ENCODE measurements at places on chromosomes 11 and 22. TPM values are rescaled to one million over a fixed set of nuclear protein-coding genes. Genes with fewer than 3 reads are reported as not detected.

DNA sequence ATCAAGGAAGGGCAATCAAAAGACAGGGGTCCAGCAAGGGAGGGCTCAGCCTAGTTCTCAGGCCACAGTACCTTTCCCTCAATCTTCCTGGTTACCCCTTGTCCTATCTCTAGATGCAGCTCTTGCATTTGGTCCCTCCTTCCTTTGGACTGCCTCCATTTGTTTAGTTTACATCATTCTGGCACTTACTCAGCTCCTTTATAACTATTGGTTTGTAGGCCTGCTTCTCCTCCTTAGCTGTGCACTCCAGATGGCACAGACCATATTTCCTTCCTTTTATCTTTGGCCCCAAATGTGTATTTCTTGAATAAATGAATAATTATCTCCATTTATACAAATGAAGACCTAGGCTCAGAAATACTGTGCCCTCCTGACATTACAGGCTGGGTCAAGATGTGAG, 92.3 kb upstream of the AMOTL1 start:
- no peak for DNase-seq

- DNase-seq = no peak
Measured at GRCh38 chr11:10619131-10619680, 50.7 kb upstream of the LYVE1 start.

- peak; percentile 71 for DNase-seq
Measured at GRCh38 chr11:78170874-78171549, 17.4 kb downstream of the KCTD21 start.

GRCh38 chr11:75428281-75428724, 4.7 kb downstream of the KLHL35 start:
- DNase-seq = peak; percentile 85

DNA sequence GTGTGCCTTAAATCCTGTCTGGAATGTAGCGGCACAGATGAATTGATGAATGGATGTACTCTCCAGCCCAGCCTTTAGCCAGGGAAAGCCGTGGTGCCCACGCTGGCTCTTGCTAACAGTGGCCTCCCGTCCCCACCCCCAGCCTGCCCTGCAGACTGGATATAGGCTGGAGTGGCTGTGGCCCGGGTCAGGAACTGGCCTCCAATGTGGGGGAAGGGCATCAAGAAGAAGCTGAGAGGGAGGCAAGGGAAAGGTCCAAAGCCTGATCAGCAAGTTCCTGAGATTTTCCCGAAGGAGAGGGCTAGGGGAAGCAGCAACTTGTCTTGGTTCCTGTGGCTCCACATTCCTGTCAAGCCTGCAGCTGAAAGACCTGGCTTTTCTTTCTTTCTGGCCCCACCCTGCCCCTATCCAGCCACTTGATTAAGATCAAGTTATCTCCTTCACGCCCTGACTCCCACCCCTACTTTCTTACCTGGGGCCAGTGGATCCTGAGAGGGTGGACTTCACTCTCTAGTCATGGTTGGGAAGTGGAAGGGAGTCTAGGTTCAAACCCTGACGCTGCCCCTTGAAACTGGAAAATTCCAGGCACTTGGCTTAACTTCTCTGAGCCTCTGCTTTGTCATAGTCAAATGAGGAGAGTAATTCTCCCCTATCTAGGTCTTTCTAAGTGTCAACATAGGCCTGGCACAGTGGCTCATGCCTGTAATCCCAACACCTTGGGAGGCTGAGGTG, 11.0 kb upstream of the MICALL1 start:
- no peak for DNase-seq

DNA sequence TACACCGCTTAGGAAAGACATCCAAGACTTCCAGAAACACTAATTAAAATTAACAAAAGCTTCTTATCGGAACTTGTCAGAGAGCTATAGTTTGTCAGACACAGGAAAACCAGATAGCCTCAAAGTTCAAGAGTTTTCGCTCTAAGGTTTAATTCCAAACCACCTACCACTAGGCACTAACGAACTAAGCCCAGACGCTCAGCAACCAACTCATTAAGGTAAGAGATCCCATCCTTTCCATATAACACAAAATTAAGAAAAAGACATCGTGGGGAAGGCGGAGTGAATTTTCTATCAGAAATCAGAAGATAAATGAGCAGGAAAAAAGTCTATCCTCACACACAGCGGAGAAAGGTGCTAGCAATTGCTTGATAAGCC, 382 bp downstream of the IMMP1L start:
- DNase-seq = peak; percentile 6

DNA sequence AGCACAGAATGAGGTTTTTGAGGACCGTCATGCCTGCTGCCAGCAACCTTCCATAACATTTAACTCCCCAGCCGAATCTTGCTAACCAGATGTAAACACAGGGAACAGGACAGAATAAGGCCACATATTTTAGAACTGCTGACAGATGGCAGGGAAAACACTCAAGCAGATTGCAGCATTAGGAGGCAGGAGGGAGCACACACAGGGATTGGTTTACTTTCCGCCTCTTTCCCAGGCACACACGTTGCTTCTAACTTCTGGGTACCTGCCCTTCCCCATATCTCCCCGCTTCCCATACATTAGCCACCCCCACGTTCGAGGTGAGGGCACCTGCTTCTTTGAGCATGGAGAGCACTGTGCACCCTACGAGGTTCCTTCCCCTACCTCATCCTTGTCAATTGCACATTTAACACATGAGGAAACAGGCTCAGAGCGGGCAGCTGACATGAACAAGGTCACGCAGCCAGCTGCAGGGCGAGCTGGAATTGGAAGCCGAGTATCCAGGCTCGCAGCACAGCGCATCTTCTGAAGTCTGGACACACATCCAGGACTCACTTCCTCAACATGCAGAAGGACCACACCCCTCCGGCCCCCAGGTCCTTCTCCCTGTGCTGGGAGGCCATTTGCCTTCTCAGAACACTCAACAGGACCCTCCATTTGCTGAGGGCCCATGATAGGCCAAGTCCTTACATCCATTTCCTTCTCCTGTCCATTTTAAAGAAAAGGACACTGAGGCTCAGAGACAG, 18.7 kb downstream of the ASPHD2 start:
- no peak for DNase-seq

DNA sequence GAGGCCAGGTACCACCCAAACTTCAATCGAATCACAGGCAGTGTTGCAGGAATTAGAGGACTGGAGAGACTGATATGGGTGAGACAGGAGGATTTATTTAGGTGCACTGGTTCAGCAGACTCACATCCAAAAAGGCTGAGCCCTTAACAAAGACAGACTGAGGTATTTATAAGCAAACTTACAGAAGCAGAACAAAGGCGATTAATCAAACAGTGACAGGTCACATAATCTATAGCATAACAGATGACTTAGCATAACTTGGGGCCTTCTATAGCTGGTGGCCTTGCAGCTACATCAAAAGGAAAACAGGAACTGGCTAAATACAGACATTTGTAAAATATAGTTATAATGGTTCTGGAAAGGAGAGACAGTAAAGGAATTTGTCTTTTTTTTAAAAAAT, 2.1 kb downstream of the APOBEC3B start:
- DNase-seq = no peak

GRCh38 chr11:62333768-62334167, 3.5 kb upstream of the ASRGL1 start:
- no peak for DNase-seq

- no peak for DNase-seq
Measured at GRCh38 chr11:116171271-116172140, 601.3 kb downstream of the BUD13 start.

DNA sequence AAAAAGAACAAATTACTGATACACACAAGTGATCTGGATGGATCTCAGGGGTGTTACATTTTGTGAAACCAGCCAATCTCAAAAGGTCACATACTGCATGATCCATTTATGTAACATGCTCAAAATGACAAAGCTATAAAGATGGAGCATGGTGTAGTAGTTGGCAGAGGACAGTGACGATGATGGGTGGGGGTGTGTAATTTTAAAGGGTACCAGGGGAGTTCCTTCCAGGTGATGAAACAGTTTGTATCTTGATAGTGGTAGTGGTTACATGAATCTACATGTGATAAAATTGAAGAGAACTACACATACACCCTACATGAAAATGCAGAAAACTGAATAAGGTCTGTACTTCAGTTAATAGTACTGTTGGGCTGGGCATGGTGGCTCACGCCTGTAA, 17.1 kb downstream of the TMEM184B start:
- no peak for DNase-seq

GRCh38 chr22:27677905-27678458, 123.6 kb downstream of the MN1 start:
- no peak for DNase-seq

DNA sequence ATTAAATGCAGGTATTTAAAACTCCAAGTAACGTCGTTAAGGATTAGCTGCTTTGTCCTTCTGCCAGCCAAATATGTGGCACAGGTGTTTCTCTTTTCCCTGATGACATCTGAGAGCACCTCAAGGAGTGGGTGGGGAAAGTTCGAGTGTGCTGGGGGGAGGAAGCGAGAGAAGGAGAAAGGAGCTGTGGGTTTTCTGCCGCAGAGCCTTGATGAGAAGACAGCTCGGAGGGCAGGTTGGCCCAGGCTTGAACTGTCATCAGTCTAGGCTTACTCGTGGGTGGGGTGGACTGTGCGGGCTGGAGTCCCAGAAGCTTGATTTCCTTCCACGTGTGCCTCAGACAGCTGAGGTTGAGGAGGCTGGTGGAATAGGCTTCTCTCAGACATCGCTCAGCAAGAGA, 15.2 kb upstream of the SORL1-AS1 start:
- DNase-seq = no peak

GRCh38 chr11:101553891-101554292, 29.9 kb downstream of the TRPC6 start:
- DNase-seq = no peak

DNA sequence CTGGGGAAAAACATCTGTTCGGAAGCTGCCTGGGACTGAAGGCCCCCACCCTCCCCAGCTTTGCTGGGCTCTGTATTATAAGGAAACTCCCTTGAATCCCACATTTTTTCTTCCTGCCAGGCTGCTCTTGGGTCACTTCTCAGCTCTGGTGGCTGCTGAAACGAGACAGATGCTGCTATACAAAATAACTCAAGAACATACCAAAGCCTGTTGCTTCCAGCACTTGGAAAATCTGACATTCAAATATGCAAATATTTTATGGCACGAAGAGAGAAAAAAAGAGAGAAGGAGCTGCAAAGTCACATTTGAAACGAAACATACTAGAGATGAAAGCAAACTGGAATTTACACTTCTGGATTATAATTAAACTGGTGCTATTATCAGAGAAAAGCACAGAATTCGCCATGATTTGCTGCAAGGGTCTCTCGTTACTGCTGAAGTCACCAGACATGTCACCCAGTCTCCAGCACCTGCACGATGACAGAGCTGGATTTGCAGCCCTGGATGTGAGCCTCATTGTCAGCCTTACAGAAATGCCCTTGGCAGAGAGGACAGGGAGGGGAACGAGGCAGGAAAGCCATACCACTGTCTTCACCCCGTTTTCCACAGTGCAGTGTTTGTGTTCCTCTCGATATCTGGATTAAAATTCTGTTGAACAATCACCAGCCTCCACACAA, 47.9 kb upstream of the IGSF9B start:
- no peak for DNase-seq

- DNase-seq = no peak
Measured at GRCh38 chr22:28903729-28904128, 20.4 kb downstream of the ZNRF3 start.

DNA sequence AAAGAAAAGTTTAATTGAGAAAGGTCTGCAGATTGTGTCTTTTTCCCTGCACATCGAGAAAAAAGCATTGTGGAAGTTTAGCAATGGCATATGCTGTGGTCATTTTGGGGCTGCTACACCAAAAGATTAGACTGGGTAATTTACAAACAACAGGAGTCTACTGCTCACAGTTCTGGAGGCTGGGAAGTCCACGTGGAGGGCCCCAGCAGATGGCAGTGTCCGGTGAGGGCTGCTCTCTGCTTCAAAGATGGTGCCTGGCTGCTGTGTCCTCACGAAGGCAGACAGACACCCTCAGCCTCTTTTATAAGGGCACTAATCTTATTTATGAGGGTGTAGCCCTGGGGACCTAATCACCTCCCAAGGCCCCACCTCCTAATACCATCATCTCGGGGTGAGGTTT, 21.1 kb downstream of the PHF21B start:
- DNase-seq = no peak

GRCh38 chr11:13262096-13262495, 15.5 kb upstream of the BMAL1 start:
- no peak for DNase-seq

DNA sequence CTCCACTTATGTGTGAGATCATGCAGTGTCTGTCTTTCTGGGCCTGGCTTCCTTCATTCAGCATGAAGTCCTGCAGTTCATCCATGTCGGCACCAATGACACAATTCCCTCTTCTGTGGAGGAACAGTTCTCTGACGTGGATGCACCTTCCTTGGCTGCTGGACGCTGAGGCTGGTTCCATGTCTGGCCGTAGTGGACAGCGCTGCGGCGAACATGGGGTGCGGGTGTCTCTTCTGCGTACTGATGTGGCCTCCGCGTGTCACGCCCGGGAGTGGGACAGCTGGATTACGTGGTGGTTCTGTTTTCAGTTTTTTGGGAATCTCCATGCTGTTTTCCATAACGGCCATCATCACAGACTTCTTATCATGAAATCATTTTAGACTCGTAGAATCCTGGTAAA, 16.9 kb upstream of the MUC2 start:
- no peak for DNase-seq

GRCh38 chr11:78853521-78853920, 278.9 kb upstream of the NARS2 start:
- no peak for DNase-seq

- no peak for DNase-seq
Measured at GRCh38 chr11:23976426-23976825, 520.4 kb upstream of the LUZP2 start.

DNA sequence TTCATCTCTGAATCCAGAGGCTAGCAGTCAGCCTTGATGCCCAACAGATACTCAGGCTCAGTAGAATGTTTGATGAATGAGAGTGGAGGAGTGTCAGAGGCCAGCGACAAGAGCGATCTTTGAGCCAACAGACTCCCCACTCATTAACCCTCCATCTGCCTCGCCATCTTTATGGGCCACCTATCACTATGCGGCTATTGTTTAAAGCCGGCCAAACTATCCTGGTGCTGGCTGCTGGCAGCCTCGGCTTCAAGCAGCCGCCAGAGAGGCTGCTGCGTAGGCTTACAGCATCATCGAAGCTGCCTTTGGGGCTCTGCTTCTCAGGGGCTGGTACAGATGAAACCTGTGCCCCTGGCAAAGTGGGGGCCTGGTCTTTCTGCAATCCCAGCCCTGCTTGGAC, 525.6 kb downstream of the INSC start:
- DNase-seq = no peak

GRCh38 chr11:103378931-103379330, 269.7 kb downstream of the DYNC2H1 start:
- DNase-seq = no peak

The DCHS1 gene
- total RNA-seq = not detected

The FAM227A gene
- total RNA-seq = 1.5 TPM

The TENM4 gene
- not detected for total RNA-seq

The MRGPRE gene
- not detected for total RNA-seq

The FAT3 gene
- not detected for total RNA-seq

The OR5P2 gene
- not detected for total RNA-seq

The RPS25 gene
- total RNA-seq = 1,415 TPM

The CRYAB gene
- 0.69 TPM for total RNA-seq

The OR4A16 gene
- not detected for total RNA-seq

The NDUFS8 gene
- 120 TPM for total RNA-seq

The APOBEC3F gene
- 2.9 TPM for total RNA-seq

The SYT8 gene
- 0.60 TPM for total RNA-seq

The PYGM gene
- total RNA-seq = not detected

The IL17REL gene
- not detected for total RNA-seq

The GPHA2 gene
- 11.6 TPM for total RNA-seq

The NCR3LG1 gene
- total RNA-seq = 16.9 TPM

The LBHD1 gene
- 1.4 TPM for total RNA-seq

Data from HepG2 (cell line).